ENCODE measurements at places on chromosomes 11 and 22. TPM values are rescaled to one million over a fixed set of nuclear protein-coding genes. Genes with fewer than 3 reads are reported as not detected.

The GAL gene
- not detected for total RNA-seq

The OR8H1 gene
- total RNA-seq: not detected

The FLRT1 gene
- not detected for total RNA-seq

- no peak for DNase-seq
- no peak overlapping the region for H3K27ac ChIP-seq
- H3K36me3 ChIP-seq: no peaks in the 10 kb centered on the region
- H3K27me3 ChIP-seq: no peaks in the 10 kb centered on the region
- no peaks in the 10 kb centered on the region for H3K4me1 ChIP-seq
Measured at GRCh38 chr11:37203006-37203405, 605.0 kb upstream of the RAG2 start.

- H3K27ac ChIP-seq: no peak overlapping the region
- no peak overlapping the region for H3K4me3 ChIP-seq
- no peak for DNase-seq
- no peaks in the 10 kb centered on the region for H3K27me3 ChIP-seq
- no peaks in the 10 kb centered on the region for H3K4me1 ChIP-seq
Measured at GRCh38 chr11:92346220-92346619, 121.6 kb downstream of the FAT3 start.

- no peaks in the 10 kb centered on the region for H3K36me3 ChIP-seq
- H3K4me1 ChIP-seq: no peaks in the 10 kb centered on the region
- peaks cover 15% of the 10 kb centered on the region for H3K27me3 ChIP-seq
- H3K27ac ChIP-seq: no peak overlapping the region
Measured at GRCh38 chr11:94793822-94794221, 25.7 kb downstream of the AMOTL1 start.

DNA sequence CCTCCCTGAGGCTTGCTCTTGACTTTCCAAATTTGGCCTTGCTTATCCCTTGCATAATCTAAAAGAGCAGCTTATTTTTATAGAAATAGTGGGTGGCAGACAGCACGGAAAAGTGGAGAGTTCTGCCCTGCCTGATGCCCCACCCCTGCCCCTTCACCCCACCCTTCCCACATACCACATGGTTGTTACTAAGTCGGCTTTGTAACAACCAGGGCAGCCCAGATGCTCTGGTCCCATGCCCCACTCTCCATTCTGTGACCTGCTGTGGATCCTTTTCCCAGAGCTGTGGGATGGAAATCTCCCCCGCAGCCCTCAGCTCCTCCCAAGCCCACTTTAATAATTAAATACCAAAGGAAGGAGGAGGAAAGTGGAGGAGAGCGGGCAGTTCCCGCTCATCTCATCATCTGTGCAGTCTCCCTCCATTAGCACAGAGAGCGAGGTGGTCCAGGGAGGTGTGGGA is 10.9 kb downstream of the MRGPRF start:
- no peaks in the 10 kb centered on the region for H3K27me3 ChIP-seq
- H3K4me1 ChIP-seq: no peaks in the 10 kb centered on the region
- H3K36me3 ChIP-seq: no peaks in the 10 kb centered on the region
- no peak overlapping the region for H3K4me3 ChIP-seq
- no peak for DNase-seq
